Progenitor cell of endocrine pancreas (in vitro differentiated cells): ENCODE measurements at places on chromosomes 12 and 14. TPM values are rescaled to one million over a fixed set of nuclear protein-coding genes. Genes with fewer than 3 reads are reported as not detected.
A peak's percentile ranks its signal among the peaks of the same experiment; 100 is the strongest.

- H3K4me1 ChIP-seq, result no peaks in the 10 kb centered on the region
- H3K36me3 ChIP-seq, result no peaks in the 10 kb centered on the region
- no peak overlapping the region for H3K27ac ChIP-seq
- no peaks in the 10 kb centered on the region for H3K27me3 ChIP-seq
- DNase-seq, result no peak
These were observed 178.9 kb upstream of the ALG10B start for GRCh38 chr12:38137716-38138115.

- DNase-seq, result no peak
- peaks cover 41% of the 10 kb centered on the region for H3K4me1 ChIP-seq
- H3K27ac ChIP-seq, result peak overlapping the region; percentile 86
- no peaks in the 10 kb centered on the region for H3K27me3 ChIP-seq
- H3K4me3 ChIP-seq, result no peak overlapping the region
- peaks cover 10% of the 10 kb centered on the region for H3K36me3 ChIP-seq
These were observed 10.7 kb downstream of the PKP2 start for GRCh38 chr12:32885831-32886230.

The SRRM4 gene
- 2.1 and 2.4 TPM in 2 replicates for total RNA-seq

DNA sequence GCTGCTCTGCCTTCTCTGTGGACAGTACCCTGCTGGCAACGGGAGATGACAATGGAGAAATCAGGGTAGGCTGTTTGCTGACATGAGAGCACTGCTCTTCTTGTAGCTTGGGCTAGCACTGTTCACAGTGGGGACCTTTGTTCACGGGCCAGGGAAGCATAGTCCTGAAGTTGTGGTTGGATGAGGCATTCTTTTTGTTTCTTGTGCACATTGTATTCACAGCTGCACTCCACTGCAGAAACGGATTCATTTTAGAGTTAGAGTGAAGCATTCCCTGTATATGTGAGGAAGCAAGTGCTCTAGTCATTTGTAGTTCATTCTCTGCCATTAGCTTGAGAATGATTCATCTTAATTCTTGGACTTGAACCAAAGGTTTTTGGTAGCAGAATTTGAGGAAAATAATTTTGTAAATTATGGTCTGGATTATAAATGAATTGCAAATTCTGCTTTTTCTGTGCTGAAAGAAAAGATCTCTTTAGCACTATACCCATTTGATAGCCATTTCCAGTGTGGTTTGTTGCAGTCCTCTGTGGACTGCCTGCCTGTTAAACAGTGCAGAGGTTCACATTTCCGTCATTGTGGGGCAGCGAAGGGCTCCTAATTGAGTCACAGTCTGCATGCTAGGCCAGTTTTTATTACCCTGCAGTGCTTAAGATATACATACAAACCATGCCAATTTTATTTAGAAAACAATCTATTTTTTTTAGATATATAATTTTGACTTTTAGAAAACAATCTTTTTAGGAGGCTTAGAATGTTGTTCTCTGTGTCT is 80.6 kb downstream of the APAF1 start:
- peaks cover 16% of the 10 kb centered on the region for H3K36me3 ChIP-seq
- H3K4me3 ChIP-seq, result no peak overlapping the region
- no peaks in the 10 kb centered on the region for H3K27me3 ChIP-seq
- no peak overlapping the region for H3K27ac ChIP-seq
- no peak for DNase-seq

GRCh38 chr12:131988054-131988796 is 38.5 kb downstream of the EP400 start:
- DNase-seq, result no peak
- H3K27me3 ChIP-seq, result no peaks in the 10 kb centered on the region
- peaks cover 28% of the 10 kb centered on the region for H3K36me3 ChIP-seq
- no peak overlapping the region for H3K4me3 ChIP-seq

GRCh38 chr14:103501921-103502669 is 20.5 kb downstream of the CKB start:
- H3K4me1 ChIP-seq, result no peaks in the 10 kb centered on the region
- H3K4me3 ChIP-seq, result no peak overlapping the region
- H3K27ac ChIP-seq, result no peak overlapping the region
- H3K36me3 ChIP-seq, result peaks cover 19% of the 10 kb centered on the region
- no peaks in the 10 kb centered on the region for H3K27me3 ChIP-seq
- DNase-seq, result no peak
